ENCODE measurements at places on chromosomes 6 and 20.

DNA sequence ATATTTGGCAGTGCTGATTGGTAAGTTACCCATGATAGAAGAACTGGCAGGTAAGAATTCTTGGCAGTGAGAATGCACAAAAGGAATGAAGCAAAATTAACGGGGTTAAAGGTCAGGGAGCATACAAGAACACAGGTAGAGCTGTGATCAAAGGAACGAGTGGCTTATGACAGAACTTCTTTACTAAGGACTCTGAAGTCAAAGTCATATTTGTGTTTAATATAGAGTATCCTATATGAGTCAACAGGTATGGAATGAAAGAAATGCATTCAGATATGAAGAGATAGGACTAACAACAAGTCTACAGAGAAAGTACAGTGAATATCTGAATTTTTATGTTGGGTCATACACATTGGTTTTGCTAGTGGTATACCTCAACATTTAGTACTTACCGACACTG is 209.0 kb upstream of the CITED2 start:
- H3K4me3 ChIP-seq: no peak overlapping the region
- no peak overlapping the region for H3K27ac ChIP-seq
- H3K4me1 ChIP-seq: peaks cover 44% of the 10 kb centered on the region
- no peaks in the 10 kb centered on the region for H3K27me3 ChIP-seq
- H3K36me3 ChIP-seq: no peaks in the 10 kb centered on the region

DNA sequence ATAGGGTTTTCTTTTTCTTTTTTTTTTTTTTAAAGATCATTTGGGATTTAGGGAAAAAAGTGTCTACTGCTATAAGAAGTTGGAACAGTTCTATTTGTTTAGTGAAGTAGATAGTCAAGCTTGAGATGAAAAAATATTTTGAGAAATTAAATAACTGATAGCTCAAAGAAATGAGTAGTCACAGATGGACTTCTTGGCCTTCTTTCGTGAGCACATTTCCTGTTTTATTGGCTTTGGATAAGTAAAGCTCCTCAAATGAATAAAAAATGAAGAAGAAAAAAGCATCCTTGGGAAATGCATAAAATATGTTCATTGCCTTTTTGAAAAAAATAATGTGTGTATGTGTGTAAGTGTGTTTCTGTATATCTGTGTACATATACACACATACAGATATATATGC is 515.9 kb downstream of the GRIK2 start:
- no peaks in the 10 kb centered on the region for H3K36me3 ChIP-seq
- H3K27ac ChIP-seq: no peak overlapping the region
- no peaks in the 10 kb centered on the region for H3K27me3 ChIP-seq
- DNase-seq: no peak

GRCh38 chr20:15099130-15099529 is 761.7 kb upstream of the FLRT3 start:
- no peak for DNase-seq
- no peaks in the 10 kb centered on the region for H3K36me3 ChIP-seq
- no peaks in the 10 kb centered on the region for H3K27me3 ChIP-seq
- H3K4me1 ChIP-seq: no peaks in the 10 kb centered on the region
- H3K27ac ChIP-seq: no peak overlapping the region

GRCh38 chr6:20242397-20242796 is 30.1 kb upstream of the MBOAT1 start:
- H3K4me3 ChIP-seq: no peak overlapping the region
- peaks cover 13% of the 10 kb centered on the region for H3K4me1 ChIP-seq
- no peaks in the 10 kb centered on the region for H3K27me3 ChIP-seq
- no peaks in the 10 kb centered on the region for H3K36me3 ChIP-seq

DNA sequence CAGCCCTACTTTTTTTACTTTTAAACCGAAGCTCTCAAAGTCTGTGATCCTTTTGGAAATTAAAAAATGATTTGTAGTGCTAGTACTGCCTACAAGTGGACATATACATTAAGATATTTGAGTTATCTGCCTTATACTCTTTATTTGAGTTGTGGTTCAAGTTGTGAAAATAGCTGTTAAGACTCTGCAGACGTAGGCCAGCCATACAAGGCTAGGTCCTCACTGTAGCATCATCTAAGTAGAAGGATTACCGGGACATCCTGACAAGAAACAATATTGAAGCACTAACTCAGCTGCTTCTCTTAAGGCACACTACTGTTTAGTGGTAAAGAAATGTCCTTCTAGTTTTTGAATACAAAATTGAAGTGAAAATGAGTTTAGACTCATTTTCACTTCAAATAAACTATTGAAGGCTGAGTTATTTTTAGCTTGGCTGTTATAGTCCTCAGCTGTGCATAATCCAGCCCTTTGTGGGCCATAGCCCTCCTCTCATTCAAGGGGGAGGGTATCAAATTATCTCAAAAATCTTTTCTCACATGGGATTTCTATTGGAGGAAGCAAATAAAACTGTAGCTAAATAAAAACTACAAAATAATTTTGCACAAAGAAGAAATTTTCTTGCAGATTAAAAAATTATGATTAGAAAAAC is 68.1 kb downstream of the JAG1 start:
- peak overlapping the region; percentile 95 for H3K27ac ChIP-seq
- no peak overlapping the region for H3K4me3 ChIP-seq
- H3K27me3 ChIP-seq: no peaks in the 10 kb centered on the region
- H3K4me1 ChIP-seq: peaks cover 79% of the 10 kb centered on the region
- H3K36me3 ChIP-seq: peaks cover 5% of the 10 kb centered on the region

- H3K27me3 ChIP-seq: peaks cover 5% of the 10 kb centered on the region
- no peaks in the 10 kb centered on the region for H3K4me1 ChIP-seq
- no peak overlapping the region for H3K27ac ChIP-seq
- H3K4me3 ChIP-seq: no peak overlapping the region
- no peaks in the 10 kb centered on the region for H3K36me3 ChIP-seq
Measured at GRCh38 chr6:14932485-14933182, 313.2 kb upstream of the JARID2 start.

- DNase-seq: peak; percentile 90
- H3K4me1 ChIP-seq: peaks cover 5% of the 10 kb centered on the region
- no peaks in the 10 kb centered on the region for H3K27me3 ChIP-seq
- peaks cover 17% of the 10 kb centered on the region for H3K36me3 ChIP-seq
- H3K27ac ChIP-seq: no peak overlapping the region
- H3K4me3 ChIP-seq: no peak overlapping the region
Measured at GRCh38 chr20:50588034-50588736, 78.0 kb downstream of the PTPN1 start.

DNA sequence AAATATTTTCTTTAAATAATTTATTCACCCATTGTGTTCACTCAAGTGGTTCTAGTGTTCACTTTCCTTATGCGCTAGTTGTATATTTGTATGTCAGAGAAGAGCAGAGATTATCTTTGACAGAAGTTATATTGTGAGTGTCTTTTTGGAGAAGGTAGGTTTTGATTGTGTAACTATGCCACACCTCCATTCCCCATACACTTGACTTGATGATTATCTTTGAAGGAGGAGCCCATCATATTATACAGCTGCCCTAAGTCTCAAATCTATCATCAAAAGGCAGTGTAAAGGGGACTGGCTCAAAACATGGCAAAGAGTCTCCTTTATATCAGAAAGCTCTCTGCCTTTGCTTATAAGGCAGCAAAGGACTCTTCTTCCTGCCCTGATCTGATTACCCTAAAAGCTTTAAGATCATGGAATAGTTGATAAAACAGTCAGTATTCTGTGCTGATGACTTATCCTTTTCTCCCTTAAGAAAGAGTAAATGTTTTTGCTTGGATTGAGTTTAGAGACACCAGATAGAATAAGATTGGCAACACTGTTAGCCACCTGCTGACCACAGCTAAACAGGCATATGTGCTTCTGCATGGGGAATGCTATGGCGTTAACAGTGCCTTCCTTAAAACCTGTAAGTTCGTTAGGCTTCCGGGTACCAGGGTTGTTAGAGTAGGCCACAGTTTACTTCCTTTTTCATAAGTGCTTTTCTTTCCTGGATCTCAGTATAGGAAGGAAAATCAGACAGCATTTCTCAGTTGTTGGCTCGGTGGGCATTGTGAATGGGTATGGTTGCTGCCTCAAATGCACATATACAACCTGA is 22.6 kb downstream of the TOP1 start:
- peaks cover 88% of the 10 kb centered on the region for H3K4me1 ChIP-seq
- DNase-seq: no peak
- H3K4me3 ChIP-seq: no peak overlapping the region

- H3K27ac ChIP-seq: no peak overlapping the region
- DNase-seq: no peak
- no peaks in the 10 kb centered on the region for H3K27me3 ChIP-seq
- no peaks in the 10 kb centered on the region for H3K36me3 ChIP-seq
- H3K4me3 ChIP-seq: no peak overlapping the region
Measured at GRCh38 chr6:124772733-124773319, 189.4 kb upstream of the RNF217 start.

DNA sequence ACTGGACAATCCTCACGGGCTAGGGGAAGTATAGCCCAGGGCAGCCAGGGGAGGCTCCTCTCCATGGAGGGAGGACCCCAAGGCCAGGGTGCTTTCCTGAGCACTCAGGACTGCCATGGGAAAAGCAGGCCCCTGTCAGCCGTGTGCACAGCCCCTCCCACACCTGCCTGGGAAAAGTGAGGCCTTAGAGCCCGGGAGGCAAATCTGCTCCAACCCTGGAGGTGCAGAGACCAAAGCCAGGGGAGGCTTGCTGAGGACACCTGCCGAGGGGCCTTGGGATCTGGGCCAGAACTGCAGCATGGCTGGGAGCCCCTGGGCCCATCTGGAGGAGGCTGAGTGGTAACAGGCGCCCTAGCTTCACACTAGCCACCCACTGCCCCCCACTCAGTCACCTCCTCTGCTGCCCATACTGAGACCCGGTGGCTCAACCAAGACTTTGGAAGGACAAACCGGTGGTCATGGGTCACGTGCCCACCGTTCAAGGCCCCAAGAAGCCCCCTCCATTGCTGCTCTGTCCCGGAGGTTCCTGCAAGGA is 55.2 kb downstream of the YTHDF1 start:
- peaks cover 19% of the 10 kb centered on the region for H3K27me3 ChIP-seq
- no peaks in the 10 kb centered on the region for H3K36me3 ChIP-seq
- DNase-seq: no peak
- H3K27ac ChIP-seq: no peak overlapping the region
- no peaks in the 10 kb centered on the region for H3K4me1 ChIP-seq

DNA sequence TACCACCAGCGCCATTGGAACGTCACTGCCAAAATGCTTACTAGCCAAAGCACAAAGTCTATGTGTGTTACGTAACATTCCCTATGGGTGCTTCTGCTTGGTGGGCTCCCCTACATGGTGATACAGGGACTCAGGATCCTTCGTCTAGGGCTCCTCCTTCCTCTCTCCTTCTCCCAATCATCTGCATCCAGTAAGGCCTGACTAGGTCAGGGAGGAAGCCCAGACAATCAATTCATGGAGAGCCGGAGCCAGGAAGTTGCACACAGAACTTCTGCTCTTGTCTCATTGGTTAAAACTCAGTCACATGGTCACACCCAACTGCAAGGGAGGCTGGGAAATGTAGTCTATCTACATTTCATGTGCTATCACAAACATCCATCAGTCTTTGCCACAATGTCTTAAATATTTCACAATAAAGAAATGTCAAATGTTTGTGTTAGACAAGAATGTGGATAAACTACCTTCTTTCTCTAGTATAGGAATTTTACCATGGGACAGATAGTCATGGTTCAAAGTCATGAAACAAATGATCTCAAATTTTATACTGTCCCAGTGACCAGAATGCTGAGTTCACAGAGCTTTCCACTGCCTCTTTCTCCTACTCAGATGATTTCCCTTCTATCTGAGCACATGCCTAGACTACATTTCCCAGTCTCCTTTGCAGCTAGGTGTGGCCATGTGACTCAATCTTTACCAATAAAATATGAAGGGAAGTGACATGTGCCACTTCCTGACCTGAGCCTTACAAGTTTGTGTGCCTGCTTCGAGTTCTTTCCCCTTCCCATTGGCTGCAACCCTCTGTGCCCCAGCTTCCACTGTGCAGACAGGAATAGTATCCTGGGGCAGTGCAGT is 9.3 kb upstream of the KCNK15 start:
- peaks cover 55% of the 10 kb centered on the region for H3K4me1 ChIP-seq
- peaks cover 4% of the 10 kb centered on the region for H3K36me3 ChIP-seq
- H3K27ac ChIP-seq: peak overlapping the region; percentile 72
- H3K4me3 ChIP-seq: peak overlapping the region; percentile 9
- no peak for DNase-seq
